ENCODE measurements at places on chromosomes 3 and 15.

DNA sequence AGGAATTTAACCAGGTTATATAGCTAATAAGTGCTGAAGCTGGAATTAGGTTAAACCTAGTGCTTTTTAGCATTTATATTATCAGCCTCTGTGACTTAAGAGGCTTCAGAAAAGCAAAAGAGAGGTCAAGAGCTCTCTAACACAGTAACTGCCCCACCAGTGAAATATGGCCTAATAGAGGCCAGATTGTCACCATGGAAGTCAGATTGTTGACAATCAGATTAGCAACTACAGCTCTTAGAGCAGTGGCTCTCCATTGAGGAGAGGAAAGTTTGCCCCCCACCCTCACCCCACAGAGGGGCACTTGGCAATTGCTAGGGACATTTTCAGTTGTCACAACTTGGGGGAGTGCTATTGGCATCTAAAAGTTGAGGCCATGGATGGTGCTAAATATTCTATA is 23.3 kb upstream of the LMOD3 start:
- no peak for DNase-seq

DNA sequence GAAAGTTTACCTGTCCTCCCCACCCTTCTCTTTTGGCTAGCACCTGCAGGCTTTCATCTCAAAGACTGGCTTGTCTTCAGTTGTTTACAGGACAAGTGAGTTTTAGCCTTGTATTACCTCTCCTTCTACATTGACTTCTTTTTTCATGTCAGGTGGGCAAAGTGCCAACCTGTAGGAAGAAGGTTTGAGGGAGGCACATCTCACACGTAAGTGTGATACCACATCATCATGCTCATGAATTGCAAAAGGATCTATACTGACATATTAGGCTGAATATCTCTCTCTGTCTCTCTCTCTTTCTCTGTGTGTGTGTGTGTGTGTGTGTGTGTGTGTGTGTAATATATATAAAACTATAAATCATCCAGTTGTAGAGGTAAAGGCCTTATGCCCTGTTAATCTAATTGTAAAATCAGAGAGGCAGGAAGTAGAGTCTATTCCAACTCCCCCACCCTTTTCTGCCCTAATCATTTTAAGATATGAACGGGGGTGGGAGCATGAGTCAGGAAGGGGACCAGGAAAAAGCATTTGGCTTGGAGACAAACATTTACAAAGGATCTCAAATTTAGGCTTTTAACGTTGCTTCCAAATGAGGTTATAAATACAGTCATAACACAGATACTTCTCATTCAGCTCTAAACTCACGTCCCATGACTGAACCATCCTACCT is 107.0 kb upstream of the PFN2 start:
- DNase-seq, result no peak

- no peak for DNase-seq
Observed at GRCh38 chr3:177071496-177072156, 125.7 kb downstream of the TBL1XR1 start.

DNA sequence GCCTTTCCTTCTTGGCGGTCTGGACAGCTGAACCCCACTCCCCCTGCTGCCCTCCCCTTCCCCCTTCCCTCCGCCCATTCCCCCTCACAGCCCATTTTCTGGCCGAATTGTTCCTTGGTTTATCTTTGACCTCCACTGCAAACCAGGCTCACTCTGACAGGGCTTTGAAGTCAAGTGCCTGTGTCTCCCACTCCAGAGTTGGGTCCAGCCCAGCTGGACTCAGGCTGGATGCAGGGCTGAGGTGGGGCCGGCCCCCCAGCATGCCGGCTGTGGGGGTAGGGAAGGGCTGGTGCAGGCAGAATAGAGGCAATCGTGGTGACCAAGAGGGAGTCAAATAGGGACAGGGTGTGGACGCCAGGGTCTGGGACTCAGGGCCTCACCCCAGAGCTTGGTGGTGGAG is 57.0 kb upstream of the MRPS22 start:
- DNase-seq, result no peak

All from stimulated activated CD8-positive, alpha-beta memory T cell treated with anti-CD3 and anti-CD28 coated beads, Interleukin-2, amount 100 ng/mL, for 1 hour (primary cell).